DMS 273 treated with DMSO at 0.1 percent for 48 hours (cell line): ENCODE measurements at places on chromosomes 6 and 20.

DNA sequence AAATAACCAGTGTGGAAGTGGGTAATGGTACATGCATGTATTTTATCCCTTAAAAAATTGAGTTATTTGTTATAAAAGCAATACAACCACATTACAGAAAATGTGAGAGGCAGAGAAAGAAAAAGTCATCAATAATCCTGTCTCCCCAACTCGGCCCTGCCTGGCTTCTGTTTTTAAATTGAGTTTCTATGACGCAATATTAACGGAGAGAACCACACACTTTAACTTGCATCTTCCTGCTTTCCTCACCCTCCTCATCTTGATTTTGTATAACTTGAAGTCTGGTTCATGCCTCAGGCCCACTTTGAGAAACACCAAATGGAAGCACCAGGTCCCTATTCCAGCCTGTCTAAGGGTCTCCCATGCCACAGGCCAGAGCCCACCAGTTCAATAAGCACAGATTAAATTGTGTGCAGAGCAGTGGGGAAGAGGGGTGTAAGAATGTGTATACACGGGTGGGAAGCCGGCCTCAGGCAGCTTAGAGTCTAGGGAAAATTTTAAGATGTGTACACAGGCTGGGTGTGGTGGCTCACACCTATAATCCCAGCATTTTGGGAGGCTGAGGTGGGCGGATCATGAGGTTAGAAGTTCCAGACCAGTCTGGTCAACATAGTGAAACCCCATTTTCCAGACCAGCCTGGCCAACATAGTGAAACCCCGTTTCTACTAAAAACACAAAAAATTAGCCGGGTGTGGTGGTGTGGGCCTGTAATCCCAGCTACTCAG lies 15.9 kb downstream of the KCNK5 start:
- no peak for DNase-seq

DNA sequence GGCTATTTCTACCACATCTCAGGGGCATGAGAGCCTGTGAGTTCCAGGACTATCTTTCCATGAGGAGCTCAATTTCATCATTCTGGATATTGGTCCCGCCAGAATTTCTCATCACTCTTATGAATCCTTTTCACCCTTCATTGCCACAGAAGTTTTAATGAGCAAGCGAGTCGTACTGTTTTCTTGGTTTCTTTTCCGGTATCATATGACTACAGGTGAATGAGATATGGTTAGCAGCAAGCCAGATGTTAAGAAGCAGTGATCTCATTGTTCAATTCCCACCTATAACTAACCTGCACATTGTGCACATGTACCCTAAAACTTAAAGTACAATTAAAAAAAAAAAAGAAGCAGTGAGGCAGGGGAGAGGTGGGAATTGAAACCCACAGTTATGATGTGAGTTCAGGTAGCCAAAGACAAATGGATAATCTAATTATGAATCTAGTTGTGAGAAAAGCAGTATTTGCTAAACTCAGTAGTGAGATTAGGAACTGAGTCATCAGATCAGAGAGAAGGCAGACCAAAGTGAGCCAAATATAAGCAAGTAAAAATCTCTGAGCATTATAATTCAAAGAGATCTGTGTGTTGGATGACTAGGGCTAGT lies 78.0 kb upstream of the ELOVL5 start:
- DNase-seq, result no peak

DNA sequence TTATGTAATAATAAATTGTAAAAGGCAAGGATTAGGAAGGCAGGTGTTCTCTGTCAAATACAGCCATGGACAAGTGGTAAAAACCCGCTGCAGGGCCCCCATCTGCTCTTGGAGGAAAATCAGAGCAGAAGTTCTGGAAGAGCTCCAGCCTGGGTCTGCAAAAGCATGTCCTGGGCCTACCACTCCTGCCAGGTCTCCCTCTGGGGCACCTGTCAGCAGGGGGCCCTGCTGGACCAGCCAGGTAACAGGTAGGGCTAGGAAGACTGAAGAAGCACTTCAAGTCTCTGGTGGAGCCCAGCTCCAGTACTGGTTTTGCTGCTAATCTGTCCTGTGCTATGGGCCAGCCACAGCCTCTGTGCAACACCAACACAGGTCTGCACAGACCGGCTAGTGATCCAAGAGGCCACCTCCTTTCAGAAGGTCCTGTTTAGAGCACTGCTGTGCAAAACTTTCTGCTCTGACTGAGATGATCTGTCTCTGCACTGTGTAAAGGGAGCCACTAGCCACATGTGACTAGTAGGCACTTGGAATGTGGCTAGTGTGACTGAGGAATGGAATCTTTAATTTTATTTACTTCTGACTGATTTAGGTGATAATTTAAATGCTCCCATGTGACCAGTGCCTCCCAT lies 30.2 kb downstream of the RRBP1 start:
- DNase-seq, result peak; percentile 15

DNA sequence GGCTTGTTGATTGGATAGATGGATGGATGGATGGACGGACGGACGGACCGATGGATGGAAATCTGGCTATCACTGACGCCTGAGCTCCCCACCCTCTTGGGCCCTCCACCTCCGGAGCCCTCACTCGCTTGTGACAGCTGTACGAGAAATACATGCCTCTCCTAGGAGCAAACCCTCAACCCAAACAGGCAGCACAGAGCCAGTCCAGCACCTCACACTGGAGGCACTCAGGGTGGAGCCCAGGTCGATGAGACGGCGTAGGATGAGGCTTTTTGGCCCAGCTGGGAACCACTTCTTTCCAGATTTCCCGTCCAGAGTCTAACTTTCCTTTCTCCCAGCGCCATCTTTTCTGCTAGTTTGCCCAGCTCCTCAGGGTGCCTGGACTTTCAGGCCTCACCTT lies 2.7 kb upstream of the LY6G5C start:
- DNase-seq, result no peak

DNA sequence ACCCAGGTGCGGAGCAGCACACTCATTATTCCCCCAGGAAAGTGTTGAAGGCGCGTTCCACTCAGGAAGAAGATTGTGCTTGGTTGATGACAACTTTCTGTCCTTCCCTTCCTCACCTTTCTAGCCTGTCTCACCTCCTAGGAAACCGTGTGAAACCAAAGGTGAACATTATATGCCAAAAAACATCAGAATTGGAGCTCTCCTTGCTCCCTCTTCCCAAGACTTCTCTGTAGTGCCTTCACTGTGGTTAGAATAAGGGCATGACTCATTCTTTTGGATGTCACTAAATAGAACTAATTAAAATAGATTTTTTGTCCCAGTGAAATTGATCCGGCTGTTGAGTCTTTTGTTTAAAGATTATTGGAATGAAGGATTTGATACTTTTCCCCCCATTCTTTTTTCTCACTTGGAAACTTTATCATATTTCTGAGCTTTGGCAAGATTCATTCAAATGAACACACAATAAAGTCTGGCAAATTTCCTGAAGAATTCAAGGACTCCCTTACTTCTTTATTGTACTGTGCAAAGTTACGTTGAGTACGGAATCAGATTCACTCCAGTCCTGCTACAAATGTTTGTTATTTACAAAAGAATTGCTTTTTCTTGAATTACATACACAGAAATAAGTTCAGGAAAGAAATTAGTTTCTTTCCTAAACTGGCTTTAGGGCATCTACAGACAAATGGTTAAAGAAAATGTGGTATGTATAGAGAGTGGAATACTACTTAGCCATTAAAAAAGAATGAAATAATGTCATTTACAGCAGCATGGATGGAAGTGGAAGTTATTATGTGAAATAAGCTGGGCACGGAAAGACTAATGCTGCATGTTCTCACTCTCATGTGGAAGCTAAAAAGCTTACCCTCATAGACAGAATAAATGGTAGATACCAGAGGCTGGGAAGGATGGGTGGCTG lies 142.8 kb upstream of the AKAP12 start:
- DNase-seq, result no peak

- DNase-seq, result no peak
Measured at GRCh38 chr20:8133851-8134451, 1.9 kb downstream of the PLCB1 start.

- DNase-seq, result no peak
Measured at GRCh38 chr6:10847684-10848083, 9.3 kb upstream of the MAK start.

- no peak for DNase-seq
Measured at GRCh38 chr6:109790131-109790530, 99.0 kb downstream of the FIG4 start.

DNA sequence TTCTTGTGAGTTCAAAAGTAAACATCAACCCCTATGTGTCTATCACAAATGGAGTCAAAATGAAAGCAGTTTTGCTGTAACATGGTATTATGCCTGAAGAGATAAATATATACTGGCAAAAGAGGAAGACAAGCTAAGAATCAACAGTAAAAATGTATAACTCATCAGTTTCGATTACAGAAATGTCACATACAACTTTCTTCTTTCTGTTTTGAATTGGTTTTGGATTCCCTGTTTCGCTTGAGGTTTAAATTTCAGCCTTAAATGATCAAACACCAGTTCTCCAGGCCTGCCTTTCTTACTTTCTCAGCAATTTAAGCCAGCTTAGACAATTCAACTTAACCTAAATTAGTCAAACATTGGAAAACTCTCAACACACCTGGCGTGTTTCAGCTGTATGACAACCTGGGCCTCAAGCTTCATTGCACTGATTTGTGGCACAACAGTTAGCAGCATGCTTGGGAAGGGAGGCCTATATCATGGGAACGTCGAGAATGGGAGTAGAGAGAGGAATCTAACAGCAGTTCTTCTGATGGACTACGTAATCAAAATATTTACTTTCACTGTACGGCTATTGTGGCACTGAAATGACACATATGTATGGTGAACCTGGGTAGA lies 51.9 kb upstream of the MARCKS start:
- DNase-seq, result no peak

GRCh38 chr6:167846997-167847606 lies 20.4 kb downstream of the AFDN start:
- no peak for DNase-seq

DNA sequence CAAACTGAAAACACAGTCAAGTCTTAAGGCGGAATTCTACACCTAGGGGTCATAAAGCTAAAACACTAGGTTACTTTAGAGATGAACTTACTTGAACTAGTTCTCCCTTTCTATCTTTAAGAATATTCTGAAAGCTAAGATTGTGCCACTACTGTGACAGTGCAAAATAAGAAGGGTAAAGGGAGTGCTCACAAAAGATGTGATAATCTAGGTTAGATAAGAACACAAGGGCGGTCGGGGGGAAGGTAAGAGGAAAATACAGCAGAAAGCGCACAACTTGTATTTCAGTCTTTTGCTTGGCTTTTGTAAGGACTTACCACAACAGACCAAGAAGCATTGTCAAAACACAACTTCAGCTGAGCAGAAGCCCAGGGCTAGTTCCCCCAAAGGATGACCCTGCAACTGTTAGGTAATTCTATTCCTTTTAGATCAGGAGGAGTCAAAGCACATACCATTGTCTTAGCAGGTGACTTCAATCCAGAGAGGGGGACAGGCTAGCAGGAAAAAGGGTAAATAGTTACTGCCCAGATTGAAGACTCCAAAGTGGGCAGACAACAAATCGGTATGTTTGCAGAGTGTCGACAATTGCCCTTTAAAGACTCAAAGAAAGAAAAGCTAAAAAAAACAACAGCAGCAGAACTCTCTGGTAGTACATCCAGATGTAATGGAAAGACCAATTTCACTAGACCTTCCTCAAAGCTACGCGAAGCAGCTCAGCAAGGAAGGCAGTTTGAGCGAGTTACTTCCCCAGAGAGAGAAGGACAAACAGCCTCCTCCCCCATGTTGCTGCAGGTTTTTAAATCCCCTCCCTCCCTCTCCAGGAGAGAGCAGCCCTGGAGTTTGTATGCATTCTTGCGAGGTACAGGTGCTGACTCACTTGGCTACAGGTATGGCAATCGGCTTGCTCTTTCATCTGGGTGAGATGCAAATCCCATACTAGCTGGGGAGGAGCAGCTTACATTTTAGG lies 59.0 kb downstream of the RIPOR2 start:
- no peak for DNase-seq

DNA sequence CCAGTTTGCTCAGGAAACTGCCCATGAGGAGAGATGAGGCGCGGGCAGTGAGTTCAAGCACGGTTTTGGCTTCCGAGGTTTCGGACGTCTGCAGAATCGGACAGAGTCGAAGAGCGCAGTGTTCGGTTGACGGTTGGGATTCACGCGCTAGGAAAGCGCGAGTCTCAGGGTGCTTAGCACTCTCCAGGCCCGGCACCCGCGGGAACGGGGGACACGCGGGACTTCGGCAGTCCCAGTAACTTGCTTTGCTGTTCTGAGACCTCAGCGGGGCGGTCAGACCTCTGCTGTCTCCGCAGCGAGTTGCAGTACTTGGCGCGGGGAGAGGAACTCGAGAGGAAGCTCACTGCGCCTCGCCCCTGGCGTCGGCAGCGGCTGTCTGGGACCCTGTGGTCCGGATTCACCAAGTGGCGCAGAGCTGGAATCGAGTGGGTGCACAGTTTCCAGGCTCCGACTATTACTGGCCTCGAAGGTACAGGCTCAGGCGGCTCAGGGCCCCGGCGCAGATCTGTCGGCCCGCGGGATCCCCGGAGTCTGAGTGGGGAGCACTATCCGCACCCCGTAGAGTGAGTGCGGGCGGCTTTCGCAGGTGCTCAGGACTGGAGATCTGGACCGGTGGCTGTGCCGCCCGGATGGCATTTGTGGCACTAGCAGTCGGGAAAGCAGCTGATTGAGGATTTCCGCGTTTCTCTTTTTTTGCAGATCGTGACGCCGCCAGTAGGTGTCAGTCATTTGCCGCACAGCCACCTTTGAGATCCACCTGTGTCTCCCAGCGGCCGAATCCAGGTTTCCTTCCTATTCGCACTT lies at the start of gene POM121L2:
Gene POM121L2, minus strand, starts transcription at position 128 of the 804 bp plus-strand sequence. Its CDS starts 103 bp downstream, at position 25.
- peak; percentile 66 for DNase-seq

GRCh38 chr6:110710115-110710514 lies 105.2 kb downstream of the CDK19 start:
- no peak for DNase-seq

- DNase-seq, result peak; percentile 14
Measured at GRCh38 chr6:133242637-133243585, 1.8 kb downstream of the EYA4 start.

DNA sequence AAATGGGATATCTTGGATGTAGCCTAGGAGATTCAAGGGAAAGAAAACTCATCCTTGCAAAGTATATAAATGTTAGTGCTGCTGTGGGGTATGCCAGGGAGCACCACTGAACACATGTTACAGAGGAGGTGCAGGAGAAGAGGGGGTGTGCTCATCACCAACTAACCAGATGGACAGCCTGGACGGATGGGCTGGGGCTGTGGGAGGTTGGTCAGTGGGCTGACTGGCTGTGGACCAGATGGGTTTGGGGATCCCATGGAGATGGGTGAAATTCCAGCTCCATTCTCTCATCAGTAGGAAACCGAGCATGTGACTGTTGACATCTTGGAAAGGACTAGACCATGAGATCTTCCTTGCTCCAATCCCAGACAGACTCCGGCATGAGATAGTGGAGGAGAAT lies 201.0 kb downstream of the LRFN2 start:
- no peak for DNase-seq

DNA sequence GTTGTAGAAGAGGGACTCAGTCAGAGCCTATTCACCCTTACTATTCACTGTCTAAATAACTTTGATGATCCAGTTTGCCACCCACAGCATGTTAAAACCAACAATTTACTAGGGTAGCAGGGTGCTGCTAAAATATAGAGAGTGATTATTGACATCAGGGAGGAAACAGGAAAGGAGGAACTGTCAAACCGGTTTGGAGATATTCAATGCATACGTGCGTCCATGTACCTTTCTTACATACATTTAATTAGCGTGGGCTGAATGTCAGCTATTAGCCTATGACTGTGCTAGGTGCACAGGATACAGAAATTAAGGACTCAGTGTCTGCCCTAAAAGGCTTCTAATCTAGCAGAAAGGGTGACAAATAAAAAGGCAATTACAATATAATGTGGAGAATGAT lies 57.2 kb downstream of the IL20RA start:
- no peak for DNase-seq

GRCh38 chr20:20224806-20225205 lies 143.1 kb upstream of the INSM1 start:
- DNase-seq, result no peak

GRCh38 chr20:8837396-8837795 lies 231.5 kb upstream of the PLCB4 start:
- no peak for DNase-seq
